NCI-H526 treated with DMSO at 0.1 percent for 48 hours (cell line): ENCODE measurements at places on chromosomes 2 and 18.

DNA sequence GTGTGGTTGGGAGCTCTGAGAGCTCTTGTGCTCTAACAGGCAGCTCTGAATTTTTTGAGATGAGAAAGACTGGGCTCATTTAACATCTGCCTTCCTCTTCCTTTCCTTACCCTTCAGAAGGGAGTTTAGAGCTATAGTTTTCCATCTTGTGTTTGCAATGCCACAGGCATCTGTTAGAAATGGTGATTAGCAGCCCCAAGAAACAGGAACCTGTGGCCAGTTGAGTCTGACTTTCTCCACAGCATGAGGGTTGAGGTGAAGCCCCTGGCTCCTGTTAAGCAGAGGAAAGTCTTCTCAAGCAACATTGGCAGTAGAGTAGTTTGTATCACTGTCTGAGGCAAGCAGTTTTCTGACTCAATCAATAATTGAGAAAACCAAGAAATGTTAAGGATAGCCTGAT is 577.4 kb downstream of the ZEB2 start:
- no peak for DNase-seq

- DNase-seq, result no peak
Measured at GRCh38 chr18:42328931-42329330, 373.9 kb downstream of the PIK3C3 start.

GRCh38 chr18:72630991-72631390 is 86.8 kb upstream of the CBLN2 start:
- DNase-seq, result no peak

GRCh38 chr2:45102141-45102540 is 92.9 kb upstream of the SIX2 start:
- DNase-seq, result no peak

DNA sequence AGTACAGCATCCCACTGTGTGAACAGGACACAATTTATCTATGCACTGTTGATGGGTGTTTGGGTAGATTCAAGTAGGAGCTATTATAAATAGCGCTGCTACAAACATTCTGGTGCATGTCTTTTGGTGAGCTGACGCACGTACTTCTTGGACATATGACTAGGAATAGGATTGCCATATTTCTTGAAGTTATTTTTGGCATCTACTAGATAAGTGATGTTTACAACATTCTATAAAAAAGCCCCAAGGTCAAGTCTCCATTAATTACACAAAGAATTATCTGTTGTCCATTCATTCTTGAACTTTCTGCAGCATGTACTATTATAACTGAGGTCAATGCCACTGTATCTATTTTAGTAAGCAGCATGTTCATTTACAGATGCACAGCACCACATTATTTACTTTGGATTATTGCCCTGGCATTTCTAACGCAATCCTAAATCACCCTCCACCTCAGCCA is 225.5 kb upstream of the TMEM200C start:
- DNase-seq, result no peak

DNA sequence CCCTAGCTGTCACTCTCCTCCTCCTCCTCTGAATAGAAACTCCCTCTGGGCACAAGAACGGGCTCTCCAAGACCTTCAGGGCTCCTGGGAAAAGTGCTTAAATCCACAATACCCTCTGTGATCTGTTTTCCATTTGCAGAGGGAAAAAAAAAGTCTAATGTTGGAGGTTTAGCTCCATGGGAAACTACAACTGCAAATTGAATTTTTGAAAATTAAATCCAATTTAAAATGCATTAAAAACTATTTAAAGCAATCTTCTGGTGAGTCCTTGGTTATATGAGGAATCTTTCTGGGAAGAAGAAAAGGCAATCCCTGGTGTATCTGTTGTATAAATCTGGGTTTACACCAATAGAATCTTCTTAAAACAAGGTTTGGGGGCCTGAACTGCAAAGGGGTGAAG is 64.3 kb downstream of the NCKAP5 start:
- no peak for DNase-seq

GRCh38 chr18:30160124-30160523 is 882.4 kb downstream of the DSC3 start:
- DNase-seq, result no peak

DNA sequence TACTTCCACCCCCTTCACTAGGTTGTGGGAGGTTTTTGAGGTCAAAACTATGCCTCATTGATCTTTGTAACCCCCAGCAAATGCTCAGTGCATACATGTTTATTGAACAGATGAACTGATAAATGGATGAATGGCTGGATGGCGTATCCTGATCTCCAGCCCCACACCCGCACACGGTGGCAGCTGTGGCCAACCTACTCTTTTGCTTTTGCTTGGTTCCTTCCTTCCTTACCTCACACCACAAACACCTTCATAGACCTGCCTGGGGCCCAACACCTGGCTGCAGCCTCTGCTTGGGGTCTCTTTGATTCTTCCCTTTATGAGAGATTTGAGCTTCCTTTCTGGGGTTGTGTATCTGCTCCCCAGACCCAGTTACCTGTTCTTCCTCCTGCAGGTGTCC is 25.9 kb downstream of the SPP2 start:
- no peak for DNase-seq

DNA sequence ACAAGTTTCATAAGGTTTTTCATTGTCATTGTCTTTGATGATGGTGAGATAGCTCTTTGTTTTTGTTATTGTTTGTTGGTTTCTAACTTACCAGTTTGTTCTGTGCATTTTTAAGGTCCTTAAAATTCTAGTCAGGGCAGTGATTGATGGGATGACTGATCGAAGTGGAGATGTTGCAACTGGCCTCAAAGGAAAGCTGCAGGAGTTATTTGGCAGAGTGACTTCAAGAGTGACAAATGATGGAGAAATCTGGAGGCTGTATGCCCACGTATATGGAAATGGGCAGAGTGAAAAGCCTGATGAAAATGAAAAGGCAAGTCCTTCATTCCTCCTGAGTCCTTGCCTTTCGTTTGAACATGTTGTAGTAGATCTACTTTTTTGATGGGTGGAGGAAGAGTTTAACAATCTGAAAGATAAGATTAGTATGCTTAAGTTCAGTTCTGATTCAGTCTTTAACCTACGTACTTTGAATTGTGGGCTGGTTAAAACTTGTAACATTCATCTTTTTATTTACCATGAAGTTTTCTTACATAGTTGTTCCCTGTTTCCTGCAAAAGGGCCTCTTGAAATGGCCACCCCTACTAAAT is 135.8 kb upstream of the LTBP1 start:
- DNase-seq, result no peak

GRCh38 chr2:168245074-168245825 is 2.1 kb downstream of the STK39 start:
- DNase-seq, result peak; percentile 80

GRCh38 chr2:112727276-112728028 is 6.6 kb downstream of the NT5DC4 start:
- no peak for DNase-seq

- peak; percentile 49 for DNase-seq
Measured at GRCh38 chr2:65382776-65383357, 49.5 kb downstream of the SPRED2 start.

- no peak for DNase-seq
Measured at GRCh38 chr18:42030586-42031182, 75.7 kb downstream of the PIK3C3 start.

DNA sequence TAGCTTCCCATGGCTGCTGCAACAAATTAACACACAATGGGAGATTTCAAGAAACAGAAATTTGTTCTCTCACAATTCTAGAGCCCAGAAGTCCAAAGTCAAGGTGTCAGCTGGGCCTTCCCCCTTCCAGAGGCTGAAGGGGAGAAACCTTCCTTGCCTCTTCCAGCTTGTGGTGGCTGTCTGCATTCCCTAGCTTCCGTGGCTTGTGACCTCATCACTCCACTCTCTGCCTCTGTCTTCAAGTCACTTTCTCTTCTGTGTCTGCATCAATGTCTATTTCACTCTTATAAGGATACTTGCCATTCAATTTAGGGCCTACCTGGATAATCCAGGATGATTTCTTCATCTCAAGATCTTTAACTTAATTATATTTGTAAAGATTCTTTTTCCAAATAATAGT is 16.8 kb upstream of the SRBD1 start:
- DNase-seq, result no peak

DNA sequence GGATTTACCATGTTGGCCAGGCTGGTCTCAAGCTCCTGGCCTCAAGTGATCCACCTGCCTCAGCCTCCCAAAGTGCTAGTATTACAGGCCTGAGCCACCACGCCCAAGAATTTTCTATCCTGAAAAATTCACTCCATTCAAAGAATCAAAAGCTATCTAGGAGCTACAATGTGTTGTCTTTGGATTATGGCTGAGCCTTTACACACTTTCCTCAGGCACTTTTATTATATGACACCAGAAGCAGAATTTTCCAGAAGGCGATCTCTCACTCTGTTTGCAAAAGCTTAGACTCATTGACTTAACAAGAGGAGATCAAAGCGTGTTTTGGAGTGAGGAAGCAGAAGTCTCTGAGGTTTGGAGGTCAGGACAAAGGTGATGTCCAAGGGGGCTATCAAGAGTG is 3.6 kb downstream of the FAM124B start:
- no peak for DNase-seq

- no peak for DNase-seq
Measured at GRCh38 chr2:181305301-181306123, 151.7 kb upstream of the ITGA4 start.

- no peak for DNase-seq
Measured at GRCh38 chr2:199258291-199258690, 199.4 kb downstream of the SATB2 start.

DNA sequence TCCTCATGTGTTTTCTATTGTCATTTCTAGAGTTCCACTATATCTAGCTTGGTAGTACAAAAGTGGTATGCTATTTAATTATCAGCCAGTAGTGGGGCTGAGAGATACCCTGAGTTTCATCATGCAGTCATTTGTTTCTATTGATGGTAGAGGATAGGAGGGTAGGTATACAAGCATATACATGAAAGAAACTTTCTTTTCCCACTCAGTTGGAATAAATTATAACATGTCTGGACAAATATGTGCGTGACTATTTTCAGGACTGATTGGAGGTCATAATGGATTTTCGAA is 633.2 kb downstream of the NRXN1 start:
- no peak for DNase-seq

DNA sequence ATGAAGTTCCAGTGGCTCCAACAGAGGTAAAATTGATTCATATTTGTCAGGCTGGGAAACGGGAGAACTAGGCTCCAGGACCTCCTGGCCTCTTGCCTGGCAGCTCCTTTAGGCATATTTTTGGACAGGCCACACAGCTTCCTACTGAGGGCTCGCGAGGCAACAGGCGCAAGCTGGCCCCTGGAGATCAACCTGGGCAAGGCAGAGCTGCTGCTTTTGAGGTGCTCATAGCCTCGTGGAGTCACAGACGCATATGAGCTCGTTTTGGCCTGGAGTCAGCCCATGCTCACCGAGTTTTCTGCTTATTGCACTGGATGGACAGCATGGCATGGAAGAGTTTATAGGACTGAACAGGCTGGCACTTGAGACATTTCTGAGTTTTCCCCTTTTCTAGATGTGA is 97.7 kb downstream of the CAPN13 start:
- no peak for DNase-seq

DNA sequence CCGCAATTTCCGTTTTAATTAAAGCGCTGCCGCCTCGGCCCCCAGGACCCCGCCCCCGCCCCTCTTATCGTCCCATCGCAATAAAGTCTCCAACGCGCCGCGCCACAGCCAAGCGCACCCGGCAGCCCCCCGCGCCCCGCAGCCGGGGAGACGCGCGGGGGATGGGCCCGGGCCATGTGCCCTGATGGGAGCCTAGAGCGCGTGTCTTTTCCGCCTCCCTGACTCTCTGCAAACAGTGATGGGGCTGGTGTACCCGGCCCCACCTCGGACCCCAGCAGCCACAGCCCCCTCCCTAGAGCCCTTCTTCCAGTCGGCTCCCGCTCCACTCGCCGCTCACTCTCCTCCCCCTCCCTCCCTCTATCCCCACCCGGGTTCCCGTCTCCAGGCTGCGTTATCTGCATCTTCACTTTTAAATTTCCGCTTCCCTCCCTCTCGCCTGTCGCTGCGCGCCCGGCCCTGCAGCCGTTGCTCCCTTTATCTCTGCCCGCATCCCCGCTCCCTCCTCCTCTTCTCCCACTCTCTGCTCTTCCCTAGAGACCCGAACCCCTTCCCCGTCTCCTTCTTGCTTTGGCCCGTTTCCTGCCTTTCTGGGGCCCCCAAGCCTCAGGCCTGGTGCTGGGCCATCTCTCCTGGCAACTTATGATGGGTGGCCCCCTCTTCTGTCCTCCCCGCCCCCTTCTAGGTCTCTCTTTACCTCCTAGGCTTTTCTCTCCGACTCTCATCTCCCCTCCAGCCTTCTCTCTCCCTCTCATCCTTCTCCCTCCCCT is 524 bp upstream of the FEV start:
- peak; percentile 51 for DNase-seq

- DNase-seq, result no peak
Measured at GRCh38 chr18:23943903-23944624, 70.5 kb upstream of the TTC39C start.

DNA sequence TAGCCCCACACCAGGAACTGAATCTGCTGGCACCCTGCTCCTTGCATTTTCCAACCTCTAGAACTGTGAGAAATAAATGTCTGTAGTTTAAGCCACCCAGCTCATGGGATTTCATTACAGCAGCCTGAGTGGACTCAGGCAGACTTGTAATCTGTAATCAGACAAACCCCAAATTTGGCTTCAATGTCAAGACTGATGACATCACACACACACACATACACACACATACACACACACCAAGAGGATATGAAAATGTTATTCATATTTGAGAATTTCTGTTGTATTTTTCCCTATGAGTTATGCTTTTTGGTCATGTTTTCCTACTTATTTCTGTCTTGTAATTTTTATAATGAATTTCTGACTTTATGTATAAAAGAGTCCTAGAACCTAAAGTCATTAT is 83.8 kb upstream of the GLI2 start:
- DNase-seq, result no peak

GRCh38 chr2:96987301-96987909 is 1.0 kb upstream of the FAM178B start:
- DNase-seq, result no peak

DNA sequence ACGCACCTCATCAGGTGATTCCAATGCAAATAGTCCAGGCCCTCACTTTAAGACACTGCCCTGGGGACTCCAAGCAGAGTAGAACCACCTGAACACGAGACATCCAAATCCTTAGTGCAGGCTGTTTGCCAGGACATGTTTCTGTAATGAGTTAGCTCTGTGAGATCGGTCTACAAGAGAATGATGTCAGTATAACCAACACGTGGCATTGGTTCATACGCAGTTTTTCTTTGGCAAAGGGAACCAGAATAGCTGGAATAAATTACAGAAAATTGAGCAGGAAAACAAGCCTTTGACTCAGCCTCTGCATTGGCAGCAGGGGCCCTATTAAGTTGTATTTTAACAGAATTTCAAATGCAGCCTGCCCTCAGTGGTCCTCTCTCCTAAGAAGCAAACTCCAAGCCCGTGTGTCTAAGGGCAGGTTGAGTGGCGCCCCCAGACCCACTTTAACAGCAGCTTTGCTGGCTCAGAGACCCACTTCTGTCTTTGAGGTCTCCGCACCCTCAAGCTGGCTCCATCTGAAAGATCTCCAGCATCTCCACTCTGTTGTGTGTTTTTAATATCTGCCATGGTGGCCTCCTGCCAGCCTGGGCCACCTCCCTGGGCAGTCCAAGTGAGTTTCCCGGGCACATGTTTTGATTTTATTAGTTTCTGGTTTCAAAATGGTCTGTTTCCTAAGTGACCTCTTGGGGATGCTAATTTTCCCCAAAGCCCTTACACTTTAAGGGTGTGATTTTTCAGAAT is 61.3 kb downstream of the ALPK2 start:
- no peak for DNase-seq

GRCh38 chr2:10003206-10004125 is 39.9 kb upstream of the KLF11 start:
- DNase-seq, result no peak
